ENCODE measurements at places on chromosomes 1 and 21.

GRCh38 chr1:236550961-236551851 lies 27.4 kb downstream of the LGALS8 start:
- no peak for DNase-seq

DNA sequence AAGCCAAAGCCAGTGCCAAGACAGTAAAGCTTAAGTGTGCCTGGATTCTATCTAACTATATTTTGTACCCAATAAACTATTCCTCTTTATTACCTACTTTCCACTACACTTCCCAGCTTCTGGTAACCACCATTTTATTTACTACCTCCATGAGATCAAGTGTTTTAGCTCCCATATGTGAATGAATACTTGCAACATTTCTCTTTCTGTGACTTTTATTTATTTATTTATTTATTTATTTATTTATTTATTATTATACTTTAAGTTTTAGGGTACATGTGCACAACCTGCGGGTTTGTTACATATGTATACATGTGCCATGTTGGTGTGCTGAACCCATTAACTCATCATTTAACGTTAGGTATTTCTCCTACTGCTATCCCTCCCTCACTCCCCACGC lies 582.1 kb downstream of the AMY1C start:
- no peak for DNase-seq

- DNase-seq = no peak
Measured at GRCh38 chr1:98482611-98483010, 178.9 kb upstream of the SNX7 start.

GRCh38 chr1:145942871-145943270 lies 14.9 kb downstream of the LIX1L start:
- DNase-seq = no peak

GRCh38 chr1:156143765-156144489 lies 9.5 kb upstream of the SEMA4A start:
- no peak for DNase-seq

Measured in sciatic nerve (tissue), 2 donors.